ENCODE measurements at places on chromosomes 7 and 10.

GRCh38 chr7:47480576-47481538 is 101.1 kb downstream of the TNS3 start:
- no peak for DNase-seq

- DNase-seq = peak; percentile 51
Observed at GRCh38 chr10:83346266-83346910, 792.9 kb upstream of the GHITM start.

GRCh38 chr7:47579458-47579857 is 2.5 kb downstream of the TNS3 start:
- DNase-seq = no peak

GRCh38 chr10:84015877-84016595 is 123.3 kb upstream of the GHITM start:
- no peak for DNase-seq

DNA sequence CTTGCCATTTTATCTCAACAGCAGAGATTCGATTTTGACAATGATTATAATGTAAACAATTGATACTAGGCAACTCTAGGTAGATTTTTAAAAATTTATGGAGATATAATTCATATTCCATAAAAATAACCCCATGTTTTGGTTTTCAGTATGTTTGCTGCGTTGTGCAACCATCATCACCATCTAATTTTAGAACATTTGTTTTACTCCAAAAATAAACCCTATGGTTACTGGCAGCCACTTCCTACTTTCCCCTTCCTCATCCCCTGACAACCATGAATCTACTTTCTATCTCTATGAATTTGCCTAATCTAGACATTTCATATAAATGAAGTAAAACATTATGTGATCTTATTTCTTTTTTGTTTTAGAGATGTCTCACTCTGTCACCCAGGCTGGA is 401.9 kb downstream of the THSD7A start:
- DNase-seq = no peak

DNA sequence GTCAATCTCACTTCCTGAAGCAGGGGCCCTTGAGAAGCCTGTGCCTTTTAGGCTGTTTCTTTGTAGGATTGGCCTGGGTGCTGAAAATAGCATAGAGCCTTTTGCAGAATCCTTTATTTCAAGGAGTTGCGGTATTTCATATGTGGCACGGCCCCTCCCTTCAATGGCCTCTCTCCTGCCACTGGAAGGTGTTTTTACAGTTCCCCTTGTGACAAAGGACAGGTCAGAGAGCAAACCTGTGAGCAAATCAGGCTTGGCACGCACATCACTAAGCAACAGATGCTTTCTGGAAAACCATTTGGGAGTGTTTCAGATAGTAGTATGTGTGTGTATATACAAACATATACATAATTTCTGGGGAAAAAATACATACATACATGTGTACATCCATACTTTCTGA is 388.6 kb upstream of the C7orf33 start:
- no peak for DNase-seq

- no peak for DNase-seq
Observed at GRCh38 chr10:21912625-21913024, 90.9 kb downstream of the DNAJC1 start.

GRCh38 chr10:123068087-123068853 is 59.5 kb downstream of the ACADSB start:
- no peak for DNase-seq

DNA sequence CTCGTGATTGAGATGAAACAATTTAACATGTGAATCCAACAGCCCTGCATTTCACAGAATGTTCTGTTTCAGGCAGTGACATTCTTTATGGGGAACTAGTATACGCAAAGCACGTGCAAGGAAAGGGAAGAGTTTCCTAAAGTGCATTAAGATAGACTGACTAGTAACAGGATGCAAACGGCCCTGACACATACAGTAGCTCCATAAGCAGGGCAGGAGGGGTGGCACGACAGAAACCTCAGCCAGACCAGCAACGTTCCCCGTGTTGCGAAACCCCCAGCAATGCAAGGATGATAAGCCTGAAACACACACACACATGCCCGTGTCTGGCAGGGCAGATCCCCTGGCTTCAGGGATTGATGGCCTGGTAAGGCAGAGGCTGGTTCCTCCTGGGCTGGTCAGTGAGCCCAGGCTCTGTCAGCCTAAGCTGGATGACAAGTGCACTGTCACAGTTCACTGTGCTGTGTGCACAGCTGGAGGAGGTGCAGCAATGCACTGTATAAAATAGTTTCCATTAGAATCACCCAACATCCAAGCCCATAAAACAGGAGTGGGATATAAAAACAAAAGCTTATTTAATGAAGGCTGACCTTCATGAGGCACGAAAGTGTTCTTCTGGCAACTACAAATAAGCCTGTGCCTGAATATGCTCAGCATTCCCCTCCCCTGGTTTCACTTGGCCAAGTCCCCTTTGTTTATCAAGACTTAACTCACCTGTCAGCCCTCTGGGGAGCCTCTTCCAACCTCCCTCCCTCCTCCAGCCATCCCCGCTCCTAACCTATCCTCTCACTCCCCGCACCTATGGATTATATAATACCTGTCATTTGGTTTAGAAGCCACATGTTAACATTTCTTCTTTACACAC is 88.8 kb downstream of the GSAP start:
- DNase-seq = peak; percentile 87

DNA sequence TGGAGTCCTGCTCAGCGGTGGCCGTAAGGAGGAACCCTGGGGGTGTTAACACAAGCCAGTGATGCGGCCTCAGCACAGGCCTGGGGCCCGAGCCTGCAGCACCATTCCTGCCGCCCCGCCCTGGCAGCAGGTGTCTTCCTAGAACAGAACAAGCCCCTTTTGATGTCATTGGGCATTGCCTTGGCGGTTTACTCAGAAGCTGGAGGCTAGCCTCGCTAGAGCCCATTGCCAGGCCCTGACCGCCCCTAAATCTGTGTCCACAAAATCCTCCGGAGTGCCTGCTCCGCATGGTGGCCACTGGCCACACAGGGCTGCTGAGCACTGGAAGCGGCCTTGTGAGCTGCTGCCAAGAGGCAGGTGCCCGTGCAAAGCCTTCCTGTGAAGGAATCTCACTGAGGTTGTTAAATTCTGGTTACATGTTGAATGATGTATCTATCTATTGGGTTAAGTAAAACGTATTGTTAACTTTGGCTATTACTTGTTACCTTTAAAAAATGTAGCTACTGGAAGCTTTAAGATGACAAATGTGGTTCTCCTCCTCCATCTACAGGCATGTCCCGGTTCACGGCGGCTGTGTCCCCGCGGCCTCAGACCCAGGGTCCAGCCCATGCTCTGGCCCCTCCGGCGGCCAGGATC is 1.2 kb upstream of the INPP5A start:
- no peak for DNase-seq

DNA sequence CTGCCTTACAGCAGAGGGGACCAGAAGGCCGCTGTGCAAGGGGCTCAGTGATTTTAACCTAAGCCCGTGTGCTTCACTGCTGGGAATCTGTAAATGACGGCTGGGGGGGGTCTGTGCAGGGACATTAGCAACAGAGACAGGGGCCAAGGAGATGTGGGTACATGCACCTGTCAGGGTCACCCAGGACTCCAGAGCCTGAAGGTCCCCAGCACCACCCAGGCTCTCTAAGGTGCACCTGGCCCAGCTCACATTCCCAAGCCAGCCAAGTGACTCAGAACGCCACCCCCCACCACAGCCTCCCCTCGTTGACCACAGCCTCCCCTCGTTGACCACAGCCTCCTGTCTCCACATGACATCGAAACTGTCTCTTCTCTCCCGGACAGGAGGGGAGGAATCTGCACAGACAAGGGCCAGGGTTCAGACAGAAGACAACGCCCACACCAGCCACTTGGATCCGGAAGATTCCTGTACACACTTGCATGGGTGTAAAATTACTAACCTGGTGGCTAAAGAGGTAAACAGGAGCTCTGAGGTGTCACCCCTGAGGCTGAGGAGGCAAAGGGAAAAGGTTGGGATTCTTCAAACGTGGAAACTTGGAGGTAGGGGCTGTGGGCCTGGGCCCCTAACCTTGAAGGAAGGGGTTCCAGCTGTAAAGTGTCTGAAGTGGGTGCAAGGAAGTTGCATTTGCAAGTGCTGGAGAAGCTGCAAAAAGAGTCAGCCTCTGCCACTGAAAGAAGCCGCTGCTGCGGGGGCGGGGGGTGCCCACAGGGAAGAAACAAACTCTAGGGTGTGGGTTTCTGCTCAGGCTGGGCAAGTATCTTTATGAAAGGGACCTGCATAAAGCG is 27.0 kb downstream of the CALML3 start:
- peak; percentile 82 for DNase-seq

- DNase-seq = no peak
Observed at GRCh38 chr10:131902211-131902610, 1.4 kb downstream of the PPP2R2D start.

GRCh38 chr10:118151461-118151860 is 104.7 kb upstream of the RAB11FIP2 start:
- DNase-seq = no peak

DNA sequence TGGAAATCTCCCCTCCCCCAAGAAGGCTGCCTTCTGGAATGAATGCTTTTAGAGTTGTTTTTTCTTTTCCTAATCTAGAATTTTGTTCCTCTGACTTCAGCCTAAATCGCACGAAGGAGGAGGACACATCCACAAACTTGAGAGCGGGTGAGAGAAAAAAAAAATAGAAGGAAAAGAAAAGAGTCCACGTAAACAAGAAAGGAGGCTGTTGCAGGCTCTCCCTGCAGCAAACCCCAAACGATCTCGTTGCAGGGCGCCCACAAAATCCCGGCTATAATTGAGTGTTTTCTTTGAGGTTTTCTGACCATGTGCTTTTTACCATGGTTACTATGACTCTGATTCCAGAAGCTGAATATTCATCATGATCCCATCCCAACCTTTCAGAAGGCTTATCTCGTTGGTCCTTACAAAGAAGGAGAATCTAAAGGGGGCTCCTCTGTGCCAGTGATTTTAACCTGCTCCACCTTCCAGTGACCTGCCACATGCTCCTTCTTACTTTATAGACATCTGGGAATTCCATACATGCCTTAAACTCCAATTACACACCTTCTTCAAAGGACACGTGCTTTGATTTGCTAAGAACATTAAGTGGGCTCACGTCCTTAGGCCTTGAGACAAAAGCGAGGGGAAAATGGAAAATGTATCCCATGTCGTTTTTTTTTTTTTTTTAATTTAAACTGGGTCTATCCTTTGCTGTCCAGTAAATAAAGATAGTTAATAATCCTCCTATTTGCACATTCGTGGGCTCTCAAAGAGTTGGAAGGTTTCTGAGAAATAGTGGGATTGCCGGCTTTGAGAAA is 5.8 kb downstream of the TWIST1 start:
- no peak for DNase-seq

GRCh38 chr7:99669782-99670181 is 10.0 kb downstream of the CYP3A5 start:
- DNase-seq = no peak

- no peak for DNase-seq
Observed at GRCh38 chr10:128045833-128046120, 80.4 kb downstream of the MKI67 start.

DNA sequence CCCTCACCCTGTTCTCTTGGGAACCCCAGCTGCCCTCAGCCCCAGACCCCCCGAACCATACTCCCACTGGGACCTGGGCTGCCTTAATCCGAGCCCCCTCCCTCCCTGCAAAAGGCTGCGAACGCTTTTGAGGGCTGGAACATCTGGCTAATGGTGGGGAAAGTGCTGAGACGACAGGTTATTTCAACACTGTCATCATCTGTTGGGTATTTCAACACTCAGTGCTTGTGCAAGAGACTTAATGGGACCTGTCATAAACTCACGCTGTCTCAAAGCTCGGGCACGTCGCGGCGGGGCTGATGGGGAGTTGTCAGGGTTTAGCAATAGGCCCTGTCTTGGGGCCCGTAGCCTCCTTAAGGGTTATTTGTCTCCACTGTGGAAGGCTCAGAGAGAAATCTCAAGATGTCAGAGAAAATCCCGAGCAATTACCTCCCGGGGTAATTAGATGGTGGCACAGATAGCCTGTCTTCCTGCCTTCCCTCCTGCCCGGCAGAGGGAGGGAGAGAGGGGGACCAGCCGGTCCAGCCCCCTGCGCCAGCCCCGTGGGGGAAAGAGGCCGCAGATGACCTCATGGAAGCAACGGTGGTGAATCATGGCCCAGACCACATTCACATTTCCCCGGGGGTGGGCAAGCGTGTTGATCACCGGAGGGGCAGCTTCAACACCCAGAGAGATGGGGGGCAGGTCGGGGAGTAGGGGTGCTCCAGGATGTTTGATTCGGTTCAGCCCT is 88.7 kb upstream of the MYL10 start:
- peak; percentile 98 for DNase-seq

GRCh38 chr10:70368774-70369482 is 13.5 kb downstream of the LRRC20 start:
- no peak for DNase-seq

- DNase-seq = no peak
Observed at GRCh38 chr10:3623746-3624145, 161.3 kb downstream of the KLF6 start.

DNA sequence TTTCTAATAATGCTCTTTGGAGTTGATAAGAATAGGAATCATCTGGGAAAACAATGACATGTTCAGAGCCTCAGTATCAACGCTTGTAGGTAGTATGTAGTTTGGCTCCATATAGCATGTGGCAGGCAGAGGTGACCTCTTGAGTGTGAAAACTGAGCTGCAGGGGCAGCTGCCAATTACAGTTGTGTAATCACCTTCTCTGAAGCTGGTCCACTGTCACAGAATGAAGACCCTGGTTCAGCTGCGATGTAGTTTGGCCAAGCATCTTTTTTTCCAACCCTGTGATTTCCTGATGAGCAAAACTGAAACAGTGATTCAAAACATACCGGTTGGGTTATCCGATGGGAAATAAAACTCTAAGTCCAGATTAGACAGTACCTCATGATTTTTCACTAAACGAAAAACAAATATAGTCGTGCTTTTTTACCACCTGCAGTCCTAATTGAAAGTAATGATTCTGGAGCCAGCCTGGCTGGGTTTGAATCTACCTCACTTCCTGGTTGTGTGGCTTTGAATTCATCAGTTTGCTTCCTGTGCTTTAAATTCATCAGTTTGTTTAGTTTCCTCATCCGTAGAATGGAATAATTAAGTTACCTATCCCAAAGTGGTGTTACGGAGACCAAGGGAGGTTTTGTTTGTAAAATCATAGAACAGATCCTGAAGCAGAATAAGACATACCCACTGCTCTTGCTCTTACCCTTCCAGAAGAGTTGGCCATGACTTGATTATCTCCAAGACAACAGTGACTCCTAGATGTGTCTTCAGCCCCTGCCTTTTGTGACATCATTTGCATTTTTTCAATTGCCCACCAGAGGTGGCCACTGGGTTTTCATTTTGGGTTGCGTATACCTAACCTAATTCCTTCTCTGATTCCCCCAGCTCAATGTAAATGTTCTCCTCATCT is 87.4 kb downstream of the CELF2 start:
- no peak for DNase-seq

GRCh38 chr10:11048707-11049278 is 31.1 kb downstream of the CELF2 start:
- DNase-seq = no peak

DNA sequence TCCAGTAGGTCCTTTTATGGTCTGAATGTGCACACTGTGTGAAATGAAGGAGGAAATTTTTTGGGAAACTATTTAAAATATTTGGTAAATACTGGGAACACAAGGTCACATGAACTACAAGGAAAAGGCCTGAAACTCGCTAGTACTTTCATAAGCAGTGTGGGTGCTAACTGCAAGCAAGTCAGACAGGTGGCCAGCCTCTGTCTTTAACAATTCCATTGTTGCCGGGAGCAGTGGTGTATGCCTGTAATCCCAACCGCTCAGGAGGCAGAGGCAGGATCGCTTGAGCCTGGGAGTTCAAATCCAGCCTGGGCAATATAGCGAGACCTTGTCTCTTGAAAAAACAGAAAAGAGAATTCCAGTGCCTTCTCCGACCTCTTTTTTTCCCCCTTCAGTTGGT is 37.5 kb downstream of the SMURF1 start:
- no peak for DNase-seq

All from epithelial cell of esophagus (primary cell).